ENCODE measurements at places on chromosomes 12 and 14. TPM values are rescaled to one million over a fixed set of nuclear protein-coding genes. Genes with fewer than 3 reads are reported as not detected.

- DNase-seq = no peak
Observed at GRCh38 chr12:140162-140561, 73.6 kb downstream of the IQSEC3 start.

- DNase-seq = no peak
Observed at GRCh38 chr14:53110096-53110495, 43.0 kb downstream of the DDHD1 start.

Gene SSPN
- 30.6 TPM for total RNA-seq

Gene KLRD1
- total RNA-seq = 0.79 TPM

Gene ETFRF1
- 20.6 TPM for total RNA-seq

GRCh38 chr12:88247241-88247643, 105.1 kb downstream of the TMTC3 start:
- DNase-seq = no peak

GRCh38 chr12:75322464-75322863, 7.7 kb downstream of the CAPS2 start:
- no peak for DNase-seq

- no peak for DNase-seq
Observed at GRCh38 chr12:94832780-94833681, 170.5 kb downstream of the NDUFA12 start.

DNA sequence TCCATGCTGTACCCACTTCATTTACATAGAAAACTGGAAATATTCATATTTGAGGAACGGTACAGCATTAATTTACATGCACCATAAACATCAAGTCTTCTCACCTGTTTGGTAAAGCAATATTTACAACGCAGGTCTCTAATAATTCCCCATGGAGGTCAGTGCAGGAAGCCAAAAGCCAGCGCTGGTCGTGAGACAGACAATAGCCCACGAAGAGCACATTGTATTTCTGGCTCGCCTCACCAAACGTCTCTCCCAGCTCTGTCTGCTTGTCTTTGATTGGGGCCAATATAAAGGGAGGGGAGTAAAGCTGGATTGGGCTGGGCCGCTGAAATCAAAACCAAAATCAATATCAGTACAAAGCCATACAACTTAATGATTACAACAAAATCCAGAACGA, 302.1 kb downstream of the MED13L start:
- DNase-seq = no peak

- DNase-seq = no peak
Observed at GRCh38 chr14:31060253-31060875, 34.2 kb upstream of the STRN3 start.

DNA sequence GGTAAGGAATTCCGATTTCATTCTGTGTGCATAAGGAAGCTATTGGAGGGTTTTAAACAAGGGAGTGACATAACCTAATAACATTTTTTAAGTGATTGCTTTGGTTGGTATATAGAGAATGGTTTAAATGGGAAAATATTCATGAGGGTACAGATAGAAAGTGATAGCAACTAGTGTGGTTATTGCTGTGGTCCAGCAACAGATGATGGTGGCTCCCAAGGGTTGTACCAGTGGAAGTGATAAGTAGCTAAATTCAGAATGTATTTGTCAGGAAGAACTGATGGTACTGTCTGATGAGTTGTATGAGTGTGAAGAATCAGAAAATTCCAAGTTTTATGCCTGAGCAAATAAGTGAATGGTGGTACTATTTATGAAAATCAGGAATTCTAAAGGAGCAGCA, 2.6 kb upstream of the CNOT2 start:
- DNase-seq = no peak

Gene SPX
- 1.5 TPM for total RNA-seq

Data from skin of body (tissue), 3 donors.